Progenitor cell of endocrine pancreas (in vitro differentiated cells): ENCODE measurements at places on chromosomes 12 and 14. TPM values are rescaled to one million over a fixed set of nuclear protein-coding genes. Genes with fewer than 3 reads are reported as not detected.

The INSM2 gene
- total RNA-seq = 0.10 TPM in 1 of 2 replicates, not detected in the other

The ITGB7 gene
- 0.29 and 0.93 TPM in 2 replicates for total RNA-seq

The NTN4 gene
- 7.2 and 7.4 TPM in 2 replicates for total RNA-seq

The MIPOL1 gene
- 25.6 and 25.9 TPM in 2 replicates for total RNA-seq

The KCNH3 gene
- 29.2 and 31.9 TPM in 2 replicates for total RNA-seq

DNA sequence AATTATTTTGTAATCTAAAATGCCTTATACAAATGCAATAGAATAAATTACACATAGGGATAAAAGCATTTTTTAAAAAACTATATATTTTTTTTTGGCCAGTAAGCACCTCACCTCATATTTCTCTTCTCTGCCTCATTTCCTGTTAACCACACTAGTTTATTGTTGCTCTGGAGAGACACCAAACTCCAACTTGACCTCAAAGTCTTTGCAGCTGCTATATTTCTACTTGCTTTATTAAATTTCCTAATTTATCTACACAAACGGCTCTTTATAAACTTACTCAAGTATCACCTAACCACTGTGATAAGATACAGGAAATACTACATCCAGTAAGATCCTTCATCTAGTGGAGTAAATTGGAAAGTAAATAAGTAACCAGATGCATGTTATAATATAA, 622.3 kb downstream of the C12orf50 start:
- H3K36me3 ChIP-seq = no peaks in the 10 kb centered on the region
- H3K27ac ChIP-seq = no peak overlapping the region
- H3K4me1 ChIP-seq = no peaks in the 10 kb centered on the region
- no peak for DNase-seq
- no peaks in the 10 kb centered on the region for H3K27me3 ChIP-seq
- H3K4me3 ChIP-seq = no peak overlapping the region

GRCh38 chr12:104790296-104791125, 167.6 kb downstream of the SLC41A2 start:
- peak; percentile 37 for DNase-seq
- peak overlapping the region; percentile 65 for H3K4me3 ChIP-seq
- H3K36me3 ChIP-seq = no peaks in the 10 kb centered on the region
- no peak overlapping the region for H3K27ac ChIP-seq
- H3K4me1 ChIP-seq = peaks cover 3% of the 10 kb centered on the region

GRCh38 chr14:38205119-38205813, 2.4 kb upstream of the SSTR1 start:
- no peak overlapping the region for H3K4me3 ChIP-seq
- DNase-seq = no peak
- no peak overlapping the region for H3K27ac ChIP-seq
- H3K27me3 ChIP-seq = peaks cover 53% of the 10 kb centered on the region
- H3K36me3 ChIP-seq = no peaks in the 10 kb centered on the region
- H3K4me1 ChIP-seq = peaks cover 16% of the 10 kb centered on the region
